ENCODE measurements at places on chromosomes 5 and 9. TPM values are rescaled to one million over a fixed set of nuclear protein-coding genes. Genes with fewer than 3 reads are reported as not detected.
A peak's percentile ranks its signal among the peaks of the same experiment; 100 is the strongest.

Gene DNAH5
- 0.56 TPM for total RNA-seq

DNA sequence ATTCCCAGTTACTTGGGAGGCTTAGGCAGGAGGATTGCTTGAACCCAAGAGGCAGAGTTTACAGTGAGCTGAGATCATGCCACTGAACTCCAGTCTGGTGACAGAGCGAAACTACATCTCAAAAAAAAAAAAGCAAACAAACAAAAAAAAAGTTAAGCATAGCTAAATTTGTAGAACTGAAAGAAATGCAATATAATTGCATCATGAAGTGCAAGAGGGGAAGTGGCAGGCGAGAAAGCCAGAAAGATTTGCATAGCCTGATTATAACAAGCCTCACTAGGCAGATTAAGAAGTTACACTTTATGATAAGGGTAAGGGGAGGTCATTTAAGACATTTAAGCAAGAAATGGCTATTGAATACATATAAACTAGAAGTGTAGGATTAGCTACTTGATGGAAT lies 187.1 kb downstream of the EDIL3 start:
- DNase-seq = no peak

Gene ANKRD31
- total RNA-seq = 0.59 TPM

DNA sequence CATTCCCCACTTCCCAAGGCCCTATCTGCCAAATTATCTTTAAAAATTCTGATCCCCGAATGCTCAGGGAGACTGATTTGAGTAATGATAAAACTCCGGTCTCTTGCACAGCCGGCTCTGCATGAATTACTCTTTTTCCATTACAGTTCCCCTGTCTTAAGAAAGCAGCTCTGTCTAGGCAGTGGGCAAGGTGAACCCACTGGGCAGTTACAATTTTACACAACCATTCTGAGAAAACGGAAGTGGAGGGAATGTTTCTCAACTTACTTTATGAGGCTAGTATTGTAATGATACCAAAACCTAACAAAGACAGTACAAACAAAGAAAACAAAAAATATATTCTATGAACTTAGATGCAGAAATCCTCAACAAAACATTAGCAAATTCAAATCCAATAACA lies 100.0 kb downstream of the MCTP1 start:
- DNase-seq = no peak

DNA sequence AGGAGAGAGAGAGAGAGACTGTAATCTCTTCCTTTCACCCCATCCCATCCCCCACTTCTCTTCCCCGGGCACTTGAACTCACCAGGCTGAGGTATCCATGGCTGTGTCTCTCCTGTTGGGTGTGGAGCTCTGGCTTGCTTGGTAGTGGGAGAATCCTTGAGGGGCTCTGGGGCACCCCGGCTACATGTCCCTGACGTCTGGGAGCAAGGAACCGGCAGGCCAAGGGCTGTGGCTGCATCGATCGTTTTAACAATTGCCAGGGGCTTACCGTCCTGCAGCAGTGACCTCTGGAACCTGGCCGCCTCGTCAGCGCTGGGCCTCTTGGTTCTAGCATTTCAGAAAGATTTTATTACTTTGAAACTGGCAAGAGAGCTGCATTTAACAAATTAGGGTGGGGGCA lies 30.0 kb downstream of the FGF18 start:
- no peak for DNase-seq

DNA sequence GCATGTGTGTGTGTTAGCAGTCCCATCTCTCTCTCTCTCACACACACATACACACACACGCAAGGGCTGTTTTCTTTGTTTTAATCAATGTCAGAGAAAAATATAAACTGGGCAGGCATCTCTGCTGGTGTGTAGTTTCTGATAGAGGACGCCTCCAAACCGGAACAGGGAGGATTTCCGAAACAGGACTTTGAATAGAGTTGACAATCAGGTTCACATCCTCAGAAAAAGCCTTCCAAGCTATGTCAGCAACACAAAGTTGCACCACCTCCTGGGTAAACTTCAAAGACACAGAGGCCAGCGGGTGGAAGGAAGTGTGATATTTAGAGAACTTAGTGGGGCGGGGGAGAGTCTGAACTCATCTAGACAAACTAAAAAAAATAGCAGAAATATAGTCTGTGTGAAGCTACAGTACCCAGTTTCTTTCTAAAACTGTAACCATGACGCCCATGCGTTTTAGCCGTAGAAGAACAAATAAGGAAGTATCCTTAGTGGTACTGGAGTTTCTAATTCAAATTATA lies 1.2 kb downstream of the ST8SIA4 start:
- DNase-seq = peak; percentile 2

Gene POU5F2
- 1.2 TPM for total RNA-seq

Data from GM23338 (cell line).